C1 segment of cervical spinal cord (tissue), 14 donors: ENCODE measurements at places on chromosomes 5 and 9.

DNA sequence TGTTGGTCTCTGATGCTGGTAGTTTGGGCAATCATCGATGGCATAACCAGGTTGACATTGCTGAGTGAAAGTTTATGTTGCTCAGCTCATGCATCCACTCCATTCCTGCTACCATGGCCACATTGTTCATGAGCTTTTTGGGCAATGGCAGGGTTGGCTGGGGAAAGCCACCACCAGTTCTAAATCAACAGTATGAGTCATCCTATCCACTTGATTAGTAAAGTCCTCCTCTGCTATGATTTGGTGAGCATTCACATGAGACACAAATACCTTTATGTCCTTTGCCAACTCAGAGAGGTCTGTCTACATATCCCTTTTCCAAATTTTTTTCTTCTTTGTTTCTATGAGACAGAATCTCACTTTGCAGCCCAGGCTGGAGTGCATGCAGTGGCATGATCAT, 129.7 kb upstream of the FBN2 start:
- DNase-seq: no peak

- DNase-seq: no peak
Observed at GRCh38 chr5:138502121-138502520, 36.8 kb downstream of the EGR1 start.

DNA sequence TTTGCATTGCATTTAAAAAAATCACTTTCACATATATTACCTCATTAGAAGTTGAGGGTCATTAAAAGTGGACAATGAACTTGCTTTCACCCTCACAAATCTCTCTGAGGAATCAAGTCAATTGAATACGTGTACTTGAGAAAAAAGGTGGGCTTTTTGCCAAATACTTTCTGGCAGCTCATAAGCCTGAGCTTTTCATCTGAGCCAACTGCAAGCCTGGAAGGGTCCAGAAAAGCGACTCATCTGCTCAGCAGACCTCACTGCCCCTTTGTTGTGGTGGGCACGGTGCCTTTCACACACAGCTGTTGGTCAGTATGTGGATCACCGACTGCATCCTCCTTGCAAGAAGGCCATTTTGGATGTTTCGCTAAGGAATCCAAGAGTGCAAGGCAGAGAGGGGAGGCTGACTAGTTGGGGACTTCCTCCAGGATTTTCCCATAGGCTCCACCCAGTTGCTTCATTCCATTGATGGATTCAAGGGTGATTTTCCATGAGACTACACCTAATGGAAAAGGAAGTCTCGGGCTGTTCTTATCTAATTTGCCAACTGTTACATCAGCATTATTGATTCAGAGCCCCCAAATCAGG, 564.7 kb downstream of the PDE4D start:
- DNase-seq: no peak

DNA sequence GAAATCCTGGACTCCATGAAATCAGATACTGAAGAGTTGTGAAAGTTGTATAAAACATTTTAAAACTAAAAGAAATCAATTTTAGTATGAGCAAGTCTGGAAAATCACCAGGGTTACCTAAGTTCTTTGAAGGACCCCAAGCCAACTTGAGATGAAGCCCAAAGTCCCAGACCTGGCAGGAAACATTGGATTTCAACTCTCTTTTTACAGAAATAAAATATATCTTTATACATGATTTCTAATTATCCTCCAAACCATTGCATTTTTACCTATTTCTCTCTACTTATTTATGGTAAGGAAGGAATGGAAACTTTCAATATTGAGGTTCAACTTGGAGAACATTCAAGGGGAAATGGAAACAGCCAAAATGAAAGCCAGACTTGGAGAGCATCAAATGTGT, 390.6 kb upstream of the C9orf72 start:
- no peak for DNase-seq

DNA sequence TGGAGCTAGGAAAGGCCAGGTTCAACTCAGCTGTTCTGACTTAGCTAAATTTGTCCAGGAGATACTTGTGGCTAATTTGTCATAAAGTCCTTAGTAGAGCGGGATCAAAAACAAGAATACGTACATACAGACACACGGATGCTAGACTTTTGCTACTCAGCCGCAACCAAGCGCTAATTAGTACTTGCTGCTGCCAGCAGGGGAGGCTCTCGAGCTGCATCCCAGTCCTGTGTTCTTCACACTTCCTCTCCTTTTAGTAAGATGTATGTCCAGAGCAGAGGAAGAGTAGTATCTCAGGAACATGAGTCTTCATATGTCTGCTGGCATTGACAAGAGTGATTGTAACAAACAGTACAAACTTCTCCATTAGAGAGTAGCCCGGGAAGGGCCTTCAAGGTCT, 58.3 kb downstream of the CYFIP2 start:
- no peak for DNase-seq

GRCh38 chr5:123438902-123439301, 15.7 kb upstream of the CEP120 start:
- DNase-seq: no peak

GRCh38 chr5:31894141-31894540, 255.2 kb downstream of the PDZD2 start:
- no peak for DNase-seq

DNA sequence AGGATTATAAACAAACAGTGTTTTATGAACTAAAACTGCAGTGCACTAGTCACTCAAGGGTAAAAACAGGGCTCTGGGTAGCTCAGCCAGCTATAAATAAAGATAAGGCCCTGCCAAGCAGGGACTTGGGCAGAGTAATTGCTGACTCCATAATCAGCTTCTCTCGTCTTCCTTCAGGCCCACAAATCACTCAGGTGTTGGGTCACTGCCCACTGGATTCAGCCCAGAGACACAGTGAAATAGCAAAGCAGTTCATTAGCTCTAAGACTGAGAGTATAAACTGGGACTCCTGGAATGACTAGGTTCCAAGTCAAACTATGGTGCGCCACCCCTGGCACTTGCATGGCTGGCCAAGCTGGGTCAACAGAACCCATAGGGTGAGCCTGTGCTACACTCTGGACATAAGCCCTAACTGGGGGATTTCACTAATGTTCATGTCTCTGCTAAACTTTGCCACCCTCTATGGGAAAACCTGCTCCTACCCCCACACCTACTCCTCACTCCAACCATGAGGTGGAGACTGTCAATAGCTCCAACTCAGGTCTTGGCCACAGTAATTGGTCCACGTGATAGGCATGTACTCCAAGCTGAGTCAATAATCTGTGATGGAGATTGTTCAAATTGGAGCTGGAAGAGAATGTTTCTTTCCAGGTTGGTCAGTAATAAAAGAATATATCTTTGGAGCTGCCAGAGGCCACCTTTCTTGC, 158.5 kb downstream of the SLIT3 start:
- DNase-seq: no peak

DNA sequence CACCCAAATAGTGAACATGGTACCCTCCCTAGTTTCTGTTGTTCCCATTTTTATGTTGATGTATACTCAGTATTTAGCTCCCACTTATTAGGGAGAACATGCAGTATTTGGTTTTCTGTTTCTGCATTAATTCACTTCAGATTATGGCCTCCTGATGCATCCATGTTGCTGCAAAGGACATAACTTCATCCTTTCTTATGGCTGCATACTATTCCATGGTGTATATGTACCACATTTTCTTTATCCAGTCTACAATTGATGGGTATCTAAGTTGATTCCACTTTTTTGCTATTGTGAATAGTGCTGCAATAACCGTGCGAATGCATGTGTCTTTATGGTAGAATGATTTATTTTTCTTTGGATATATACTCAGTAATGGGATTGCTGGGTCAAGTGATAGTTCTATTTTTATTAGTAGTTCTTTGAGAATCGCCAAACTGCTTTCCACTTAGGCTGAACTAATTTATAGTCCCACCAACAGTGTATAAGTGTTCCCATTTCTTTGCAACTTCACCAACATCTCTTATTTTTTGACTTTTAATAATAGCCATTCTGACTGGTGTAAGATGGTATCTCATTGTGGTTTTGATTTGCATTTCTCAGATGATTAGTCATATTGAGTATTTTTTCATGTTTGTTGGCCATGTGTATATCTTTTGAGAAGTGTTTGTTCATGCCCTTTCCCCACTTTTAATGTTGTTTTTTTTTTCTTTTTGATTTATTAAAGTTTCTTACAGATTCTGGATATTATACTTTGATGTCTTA, 79.6 kb downstream of the SMIM15 start:
- DNase-seq: no peak

- DNase-seq: no peak
Observed at GRCh38 chr9:134167530-134167931, 3.2 kb upstream of the RNU6ATAC start.

DNA sequence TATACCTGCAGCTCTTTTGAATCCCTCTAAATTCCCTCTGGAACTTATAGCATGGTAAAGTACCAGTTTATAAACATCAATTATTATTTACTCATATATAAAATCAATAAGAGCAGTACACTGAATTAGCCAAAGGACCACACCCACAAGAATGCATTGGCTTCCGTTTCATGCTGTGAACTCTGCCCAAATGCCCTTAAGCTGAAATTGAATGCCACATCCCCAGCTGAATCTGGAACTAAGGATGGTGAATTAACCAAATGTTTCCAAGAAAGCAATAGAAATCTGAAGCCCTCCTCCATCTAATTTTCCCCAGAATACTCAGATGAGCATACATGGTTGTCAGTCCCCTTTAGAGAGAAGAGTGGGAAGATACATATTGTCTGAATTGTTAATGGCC, 436.4 kb upstream of the FTMT start:
- DNase-seq: no peak

GRCh38 chr5:113448252-113448651, 13.5 kb upstream of the TSSK1B start:
- DNase-seq: no peak

DNA sequence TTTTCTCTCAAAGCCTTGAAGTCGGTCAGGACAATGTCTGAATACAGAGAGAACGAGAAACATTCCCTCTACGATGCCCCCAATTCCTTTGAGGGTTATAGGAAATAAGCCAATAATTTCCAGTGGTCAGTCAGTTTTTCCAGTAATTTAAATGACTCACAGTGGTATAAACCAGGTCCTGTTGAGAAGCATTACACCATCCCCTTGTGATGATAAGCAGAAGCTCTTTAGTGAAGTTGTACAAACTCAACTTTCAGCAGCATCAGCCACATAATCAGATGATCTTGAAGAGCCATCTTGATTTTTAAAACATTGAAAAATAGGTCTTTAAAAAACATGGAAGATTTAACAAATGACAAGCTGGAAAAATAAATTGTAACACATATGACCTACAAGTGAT, 173.9 kb upstream of the ZNF462 start:
- no peak for DNase-seq

DNA sequence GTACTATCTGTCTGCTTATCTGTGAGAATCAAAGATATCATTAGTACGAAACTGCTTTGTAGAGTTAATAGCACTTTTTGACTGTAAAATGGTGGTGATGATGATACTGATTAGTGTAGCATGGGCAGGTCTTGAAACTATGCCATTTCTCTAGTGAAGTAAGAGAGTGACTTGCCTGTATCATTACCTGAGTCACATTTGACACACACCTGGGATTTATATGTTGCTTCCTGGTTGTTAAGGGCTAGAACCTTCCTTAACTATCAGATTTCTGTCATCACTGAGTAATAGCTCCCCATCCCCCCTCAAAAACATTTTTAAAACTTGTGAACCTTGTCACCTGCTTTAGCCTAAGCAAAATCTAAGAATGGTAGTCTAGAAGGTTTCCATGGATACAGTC, 135.6 kb upstream of the RORB start:
- DNase-seq: no peak

DNA sequence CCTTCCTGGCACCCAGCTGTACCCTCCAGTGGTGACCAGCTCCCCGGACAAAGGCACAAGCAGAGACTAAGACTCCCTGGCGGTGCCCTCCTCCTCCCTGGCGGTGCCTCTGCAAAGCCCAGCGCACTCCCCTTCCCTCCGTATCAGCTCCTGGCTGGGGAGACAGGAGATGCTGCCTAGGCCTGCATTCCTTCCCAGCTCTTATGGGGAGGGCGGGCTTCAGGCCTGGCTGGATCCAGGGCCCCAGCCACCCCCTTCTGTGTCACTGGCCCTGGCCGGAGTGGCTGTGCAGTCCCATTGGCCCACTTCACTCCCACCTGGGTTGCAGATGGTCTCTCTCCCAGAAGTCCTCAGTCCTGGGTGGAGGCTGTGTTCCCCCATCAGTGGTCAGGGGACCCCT, 6.4 kb downstream of the LCN12 start:
- DNase-seq: no peak

GRCh38 chr5:124704594-124705284, 41.7 kb downstream of the ZNF608 start:
- no peak for DNase-seq
